A549 treated with GW870086 at 1 μM for 4 hours (cell line): ENCODE measurements at places on chromosomes 3 and 15. TPM values are rescaled to one million over a fixed set of nuclear protein-coding genes. Genes with fewer than 3 reads are reported as not detected.

The PRRT3 gene
- total RNA-seq = 1.1 to 1.8 TPM (median 1.7 TPM) in 5 replicates

The ITIH4 gene
- total RNA-seq = 0.47 to 1.7 TPM (median 0.97 TPM) in 5 replicates

The NEIL1 gene
- 1.3 to 3.6 TPM (median 2.7 TPM) in 5 replicates for total RNA-seq

The BTLA gene
- not detected in 5 replicates for total RNA-seq

The REC114 gene
- not detected in 5 replicates for total RNA-seq

The EHD4 gene
- 11.7 to 14.0 TPM (median 13.3 TPM) in 5 replicates for total RNA-seq

The LIPC gene
- total RNA-seq = 0.06 to 0.21 TPM (median 0.13 TPM) in 4 of 5 replicates, not detected in the other

The CELSR3 gene
- 3.1 to 4.8 TPM (median 4.0 TPM) in 5 replicates for total RNA-seq

The ROBO1 gene
- total RNA-seq = 9.5 to 16.5 TPM (median 16.3 TPM) in 5 replicates
